ENCODE measurements at places on chromosomes 1 and 21. TPM values are rescaled to one million over a fixed set of nuclear protein-coding genes. Genes with fewer than 3 reads are reported as not detected.

GRCh38 chr1:80218112-80218511, 1211.6 kb upstream of the ADGRL4 start:
- DNase-seq = no peak

DNA sequence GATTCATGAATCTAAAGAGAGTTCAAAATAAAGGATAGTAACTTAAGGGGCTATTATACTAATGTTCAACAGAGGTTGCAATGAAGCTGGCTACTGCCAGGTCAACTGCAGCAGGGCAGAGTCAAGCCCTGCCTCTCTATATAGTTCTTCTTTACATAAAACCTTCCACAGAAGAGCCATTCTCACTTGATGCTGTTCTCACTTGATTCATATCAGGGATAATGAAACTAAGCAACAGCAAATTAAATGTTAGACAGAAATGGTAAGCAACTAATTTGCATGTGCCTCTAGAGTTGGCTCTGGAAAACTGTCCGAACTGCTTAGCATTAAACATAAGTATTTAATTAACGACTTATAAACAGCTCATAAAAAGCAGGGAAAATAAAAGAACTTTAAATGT, 17.4 kb downstream of the CCSAP start:
- no peak for DNase-seq

GRCh38 chr21:45109831-45110492, 35.6 kb downstream of the ADARB1 start:
- peak; percentile 81 for DNase-seq

DNA sequence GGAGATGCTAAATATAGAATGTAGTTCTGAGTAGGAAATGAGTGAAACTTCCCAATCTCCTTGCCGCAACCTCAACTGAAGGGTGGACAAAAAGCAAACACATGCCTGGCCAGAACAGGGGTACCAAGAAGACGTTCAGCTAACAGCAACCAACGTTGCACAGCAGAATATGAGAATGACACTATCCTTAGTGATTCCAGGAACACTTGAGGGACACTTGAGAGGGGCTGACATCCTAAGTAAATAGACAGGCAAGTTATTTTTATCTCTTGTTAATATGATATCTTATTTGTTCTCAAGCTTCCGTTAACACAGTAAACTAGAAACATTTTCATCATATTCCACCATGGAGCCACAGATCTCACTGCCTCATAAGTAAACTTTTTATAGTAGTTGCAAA, 908 bp downstream of the KRTAP19-1 start:
- DNase-seq = no peak

DNA sequence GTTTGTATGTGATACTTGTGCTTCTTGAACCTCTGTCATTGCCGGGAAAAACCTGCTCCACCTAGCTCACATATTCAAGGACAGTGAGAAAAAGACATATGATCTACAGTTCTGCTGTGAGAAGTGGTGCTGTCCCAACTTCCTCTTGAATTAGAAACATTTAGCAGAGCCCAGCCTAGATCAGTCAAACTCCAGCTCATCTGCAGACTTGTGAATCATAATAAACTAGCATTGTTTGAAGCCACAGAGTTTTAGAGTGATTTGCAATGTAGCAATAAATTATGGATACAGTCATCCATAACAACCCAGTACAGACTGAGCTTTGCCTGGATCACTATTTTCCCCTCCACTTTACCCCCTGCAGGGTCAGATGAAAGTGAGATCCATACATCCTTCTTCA, 497.8 kb downstream of the PLA2G4A start:
- no peak for DNase-seq

- DNase-seq = no peak
Measured at GRCh38 chr1:151401860-151402259, 2.5 kb downstream of the PSMB4 start.

DNA sequence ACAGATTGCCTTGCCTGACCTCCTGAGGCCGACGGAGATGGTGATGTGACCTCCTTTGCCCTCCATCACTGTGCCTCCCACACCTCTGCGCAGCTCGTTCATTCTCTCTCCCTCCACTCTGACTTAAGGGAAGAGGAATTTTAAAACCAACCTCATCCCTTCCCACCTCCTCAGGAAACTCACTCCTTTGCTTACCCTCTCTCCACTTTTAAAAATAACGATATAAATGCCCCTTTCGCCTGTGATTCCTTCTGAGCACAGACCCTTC, 21.2 kb downstream of the LRRN2 start:
- DNase-seq = no peak

DNA sequence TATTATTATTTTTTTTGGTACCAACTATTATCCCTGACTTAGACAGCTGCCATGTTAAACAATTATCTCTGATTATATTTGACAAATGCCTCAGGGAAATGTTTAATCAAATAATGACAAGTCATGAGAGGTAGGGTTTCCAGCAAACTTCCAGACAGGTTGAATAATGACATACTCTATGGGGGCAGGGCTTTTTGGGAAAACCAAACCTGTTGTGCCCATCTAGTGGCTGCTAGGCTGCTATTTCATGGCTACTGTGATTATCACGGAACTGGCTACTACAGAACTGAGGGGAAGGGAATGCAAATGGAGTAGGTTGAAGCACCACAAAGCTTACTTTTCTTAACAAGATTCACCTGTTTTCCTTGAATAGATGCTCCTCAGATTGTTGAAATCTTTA, 77.6 kb downstream of the DUSP10 start:
- DNase-seq = no peak

GRCh38 chr21:35436899-35437298, 387.8 kb upstream of the RUNX1 start:
- DNase-seq = no peak

GRCh38 chr1:32766328-32766972, 50.7 kb downstream of the YARS1 start:
- DNase-seq = no peak

DNA sequence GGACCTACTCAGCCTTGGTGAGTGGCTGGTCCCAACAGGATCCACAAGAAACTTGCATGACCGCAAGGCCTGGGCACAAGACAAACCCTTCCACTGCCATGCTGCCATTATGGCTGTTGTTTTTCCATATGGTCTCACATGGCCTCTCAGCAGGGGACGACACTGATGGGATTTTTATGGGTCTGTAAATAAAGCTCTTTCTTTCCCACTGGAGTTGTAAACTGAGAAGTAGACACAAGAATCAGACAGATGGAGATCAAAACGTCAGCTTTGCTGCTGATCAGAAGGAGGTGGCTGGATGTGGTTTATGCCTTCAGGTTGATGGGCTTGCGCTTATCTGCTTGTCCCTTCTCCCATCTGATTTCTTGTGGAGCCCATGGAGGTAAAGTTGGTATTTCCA, 138.1 kb upstream of the KCNJ6 start:
- DNase-seq = no peak

GRCh38 chr21:42056996-42057689, 14.0 kb upstream of the UMODL1 start:
- no peak for DNase-seq

- no peak for DNase-seq
Measured at GRCh38 chr1:68188060-68188538, 44.2 kb downstream of the WLS start.

DNA sequence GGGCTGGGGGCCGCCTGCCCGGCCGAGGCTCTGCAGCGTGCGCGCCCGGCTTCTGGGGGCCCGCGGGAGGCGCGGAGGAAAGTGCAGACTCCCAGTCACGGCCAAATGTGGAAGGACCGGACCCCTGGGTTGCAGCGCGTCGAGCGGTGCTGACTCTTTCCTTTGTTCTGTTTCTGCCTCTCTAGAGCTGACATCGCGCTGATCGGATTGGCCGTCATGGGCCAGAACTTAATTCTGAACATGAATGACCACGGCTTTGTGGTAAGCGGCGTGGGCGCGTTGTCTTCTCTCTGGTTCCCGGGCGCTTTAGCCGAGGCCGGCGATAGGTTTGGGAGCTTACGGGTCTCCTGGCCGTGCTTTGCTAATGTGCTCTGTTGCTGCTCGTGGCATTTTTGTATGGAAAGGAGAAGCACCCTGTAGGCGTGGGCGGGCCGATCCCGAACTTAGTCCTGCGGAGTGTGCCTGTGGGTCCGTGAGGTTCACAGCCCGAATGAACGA, 629 bp downstream of the PGD start:
- DNase-seq = peak; percentile 42

DNA sequence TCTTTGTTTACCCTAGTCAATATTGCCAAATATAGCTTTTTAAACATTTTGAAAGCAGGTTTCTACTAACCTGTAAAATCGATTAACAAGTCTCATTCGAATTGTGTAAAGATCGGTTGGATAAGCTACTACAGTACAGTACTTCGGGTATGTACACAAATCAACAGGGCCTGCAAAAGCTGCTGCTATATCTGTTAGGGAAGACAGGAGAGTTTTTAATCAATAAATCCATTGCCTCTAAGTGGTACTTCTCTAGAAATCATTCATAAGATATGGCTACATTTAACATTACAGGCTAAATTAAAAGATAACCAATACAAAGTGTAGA, 34.8 kb upstream of the PSMG1 start:
- DNase-seq = no peak

DNA sequence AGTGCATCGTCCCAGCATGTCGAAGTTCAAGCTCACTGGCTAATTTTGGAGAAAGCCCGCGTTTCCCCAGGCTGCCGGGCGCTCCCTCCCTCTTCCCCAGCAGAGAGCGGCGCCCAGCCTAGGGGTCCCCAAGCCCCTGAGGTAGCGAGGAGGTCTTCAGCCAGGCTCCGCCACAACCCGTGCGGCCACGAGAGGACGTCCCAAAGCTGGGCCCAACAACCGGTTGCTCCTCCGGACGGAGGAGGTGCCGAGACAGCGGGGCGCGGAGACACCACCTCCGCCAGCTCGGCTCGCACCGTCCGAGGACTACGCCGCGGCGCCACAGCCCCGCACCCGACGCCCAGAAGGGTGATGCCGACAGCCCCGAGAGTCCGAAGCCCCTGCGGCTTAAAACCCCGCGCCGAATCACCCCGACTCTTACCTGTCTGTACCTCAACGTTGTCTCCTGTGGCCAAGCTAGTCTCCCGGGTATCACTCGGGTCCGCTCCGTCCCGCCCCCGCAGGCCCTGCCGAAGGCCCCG, at the start of gene DENND2C:
Gene DENND2C, minus strand, starts transcription at position 488 of the 521 bp plus-strand sequence. CDS start 44,065 bp downstream, outside the sequence.
- no peak for DNase-seq

DNA sequence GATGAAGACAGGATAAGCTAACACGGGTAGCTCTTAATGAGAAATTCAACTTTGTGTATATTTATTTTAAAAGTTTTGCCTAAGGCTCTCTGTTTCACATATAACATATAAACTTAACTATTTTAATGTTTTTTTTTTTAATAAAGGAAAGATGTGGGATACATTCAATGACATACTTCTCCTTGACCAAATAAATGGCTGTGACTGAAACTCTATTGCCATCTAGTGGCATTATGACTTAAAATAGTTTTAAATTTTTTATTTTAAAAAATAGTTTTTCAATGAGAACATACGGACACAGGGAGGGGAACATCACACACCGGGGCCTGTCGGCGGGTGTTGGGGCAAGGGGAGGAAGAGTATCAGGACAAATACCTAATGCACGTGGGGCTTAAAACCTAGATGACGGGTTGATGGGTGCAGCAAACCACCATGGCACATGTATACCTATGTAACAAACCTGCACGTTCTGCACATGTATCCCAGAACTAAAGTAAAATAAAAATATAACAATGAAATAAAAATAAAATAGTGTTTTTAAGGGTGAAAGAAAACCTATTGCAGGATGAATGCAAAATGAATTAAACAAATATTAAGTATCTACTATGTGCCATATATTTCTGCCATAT, 83.4 kb downstream of the LYST start:
- no peak for DNase-seq

GRCh38 chr1:87757676-87758075, 429.0 kb downstream of the LMO4 start:
- no peak for DNase-seq

GRCh38 chr21:39444421-39445180, 977 bp downstream of the LCA5L start:
- peak; percentile 12 for DNase-seq

DNA sequence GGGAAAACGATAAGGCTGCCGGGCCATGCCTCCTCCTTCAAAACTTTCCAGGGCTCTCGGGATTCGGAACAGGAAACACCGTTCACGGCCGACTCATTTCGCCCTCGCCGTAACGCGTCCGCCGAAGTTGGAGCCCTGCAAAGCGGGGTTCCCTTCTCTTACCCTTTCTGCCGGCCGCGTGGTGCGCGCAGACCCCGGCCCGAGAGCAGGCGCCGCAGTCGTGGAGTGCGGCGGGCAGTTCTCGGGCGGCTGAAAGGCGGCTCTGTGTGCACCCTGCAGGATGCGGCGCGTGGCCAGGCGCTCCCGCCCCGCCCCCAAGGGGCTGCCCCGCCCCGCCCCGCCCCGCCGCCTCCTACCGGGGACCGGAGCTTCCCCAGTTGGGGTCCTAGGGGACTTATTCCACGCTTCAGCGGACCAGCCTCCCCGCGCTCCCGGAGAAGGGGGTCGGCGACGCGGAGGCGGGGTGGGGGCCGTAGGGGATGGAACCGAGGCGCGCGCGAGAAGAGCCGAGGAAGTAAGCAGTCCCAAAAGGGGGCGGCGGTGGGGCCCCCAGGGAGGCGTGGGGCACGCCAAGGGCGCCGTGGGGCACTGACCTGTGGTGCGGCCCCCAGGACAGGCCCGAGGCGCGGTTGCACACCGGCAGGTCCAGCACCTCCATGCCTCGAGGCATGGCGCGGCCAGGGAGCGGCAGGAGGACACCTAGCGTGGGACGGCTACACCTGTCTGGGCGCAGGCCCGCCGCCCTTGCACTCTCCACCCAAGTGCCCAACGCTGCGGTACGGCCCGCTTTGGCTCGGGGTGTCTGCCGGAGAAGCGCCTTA, at the start of gene MCOLN2:
Gene MCOLN2, minus strand, starts transcription at position 268 of the 821 bp plus-strand sequence. Its CDS starts 241 bp downstream, at position 27.
- DNase-seq = peak; percentile 57

DNA sequence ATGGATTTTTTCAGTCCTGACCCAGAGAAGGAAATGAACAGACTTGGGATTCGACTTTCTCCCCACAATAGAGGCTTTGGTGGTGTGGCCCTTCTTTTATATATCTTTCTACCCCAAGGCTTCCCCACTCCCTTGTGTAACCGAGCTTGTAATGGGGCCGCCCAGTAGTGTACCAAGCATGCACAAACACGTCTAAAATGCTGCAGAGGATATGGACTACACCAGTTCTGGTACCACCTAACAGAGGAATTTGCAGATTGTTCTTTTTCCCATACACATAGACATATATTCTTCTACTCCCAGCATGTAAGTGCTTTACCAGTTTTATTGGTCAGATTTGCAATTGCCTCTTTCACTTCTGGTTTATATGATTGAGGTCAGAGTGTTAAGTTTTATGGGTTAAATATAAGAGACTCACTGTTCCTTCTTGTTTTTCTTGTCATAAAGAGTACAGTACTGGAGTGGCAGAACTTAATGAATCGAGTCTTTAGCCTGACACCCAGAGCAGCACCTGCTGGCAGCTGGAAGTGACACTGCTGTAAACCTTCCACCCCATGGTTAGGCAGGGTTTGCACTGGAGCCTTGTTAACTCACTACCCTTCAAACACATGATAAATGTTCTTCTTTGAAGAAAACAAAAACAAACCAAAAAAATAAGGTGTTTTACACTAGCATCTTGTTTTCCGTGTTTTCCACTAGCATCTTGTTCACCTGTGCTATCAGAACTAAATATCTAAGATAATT, 198.6 kb downstream of the PTPRC start:
- no peak for DNase-seq

Gene BEND5
- total RNA-seq = 62.6 TPM

Gene CLCNKB
- not detected for total RNA-seq

Gene ITGB2
- total RNA-seq = 340 TPM

Gene SLAMF9
- not detected for total RNA-seq

Gene AKR7A3
- 0.54 TPM for total RNA-seq

Gene SHCBP1L
- total RNA-seq = not detected

Gene SELP
- 0.81 TPM for total RNA-seq

Gene NBPF6
- not detected for total RNA-seq

Gene PROK1
- total RNA-seq = not detected

Gene FCRL5
- total RNA-seq = not detected

Gene MAGOH
- 90.9 TPM for total RNA-seq
